IPS-NIHi11 (cell line): ENCODE measurements at places on chromosomes 7 and 10.

- DNase-seq: no peak
Observed at GRCh38 chr7:94045581-94045980, 41.4 kb upstream of the BET1 start.

DNA sequence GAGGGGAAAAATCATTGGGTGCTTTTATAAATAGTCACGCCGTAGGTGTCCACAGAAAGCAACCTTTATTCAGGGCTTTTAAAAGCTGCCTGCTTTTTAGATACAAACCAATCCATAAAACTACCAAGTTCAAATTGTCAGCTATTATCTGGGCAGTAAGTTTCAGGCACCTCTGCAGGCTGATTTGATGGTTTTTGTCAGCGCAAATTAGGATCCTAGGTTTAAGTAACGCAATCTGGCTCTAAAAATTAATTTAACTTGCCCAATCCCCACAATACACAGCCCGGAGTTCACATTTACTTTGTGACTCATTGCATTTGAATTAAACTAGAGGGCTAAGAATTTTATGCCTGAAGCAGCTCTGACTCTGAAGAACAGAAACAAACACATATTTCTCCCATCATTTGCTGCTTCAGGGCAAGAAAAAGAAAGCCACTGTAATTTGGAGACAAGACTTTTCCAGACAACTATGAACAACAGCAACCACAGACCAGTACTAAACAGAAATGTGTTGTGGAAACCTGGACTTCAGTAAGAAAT is 43.3 kb downstream of the NRP1 start:
- no peak for DNase-seq

GRCh38 chr7:94303695-94304094 is 91.0 kb upstream of the COL1A2 start:
- DNase-seq: peak; percentile 29

DNA sequence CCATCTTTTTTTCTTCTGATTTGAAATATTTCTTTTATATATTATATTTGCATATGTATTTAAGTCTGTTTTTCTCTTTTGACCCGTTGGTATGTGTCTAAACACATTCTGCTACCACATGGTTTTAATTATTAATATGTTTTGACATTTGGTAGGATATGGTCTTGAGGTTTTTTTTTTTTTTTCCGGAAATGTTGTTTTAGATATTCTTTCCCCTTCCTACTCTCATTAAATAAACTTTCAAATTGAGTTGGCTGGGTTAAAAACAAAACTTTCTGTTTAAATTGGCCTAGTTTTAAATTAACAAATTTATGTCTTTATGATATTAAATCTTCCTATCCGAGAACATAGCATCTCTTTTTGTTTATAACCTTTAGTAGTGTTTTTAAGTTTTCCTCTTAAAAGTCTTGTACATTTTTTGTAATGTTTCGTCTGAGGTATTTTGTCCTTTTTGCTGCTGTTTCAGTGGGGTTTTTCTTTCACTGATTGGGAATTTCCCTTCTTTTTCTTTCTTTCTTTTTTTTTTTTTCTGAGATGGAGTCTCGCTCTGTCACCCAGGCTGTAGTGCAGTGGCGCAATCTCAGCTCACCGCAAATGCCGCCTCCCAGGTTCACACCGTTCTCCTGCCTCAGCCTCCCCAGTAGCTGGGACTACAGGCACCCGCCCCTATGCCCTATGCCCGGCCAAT is 25.4 kb downstream of the STAM start:
- DNase-seq: no peak

- no peak for DNase-seq
Observed at GRCh38 chr7:69166979-69167516, 431.2 kb upstream of the AUTS2 start.

GRCh38 chr7:117619681-117620080 is 139.9 kb downstream of the CFTR start:
- no peak for DNase-seq

GRCh38 chr10:30645340-30645827 is 15.8 kb upstream of the LYZL2 start:
- peak; percentile 36 for DNase-seq

DNA sequence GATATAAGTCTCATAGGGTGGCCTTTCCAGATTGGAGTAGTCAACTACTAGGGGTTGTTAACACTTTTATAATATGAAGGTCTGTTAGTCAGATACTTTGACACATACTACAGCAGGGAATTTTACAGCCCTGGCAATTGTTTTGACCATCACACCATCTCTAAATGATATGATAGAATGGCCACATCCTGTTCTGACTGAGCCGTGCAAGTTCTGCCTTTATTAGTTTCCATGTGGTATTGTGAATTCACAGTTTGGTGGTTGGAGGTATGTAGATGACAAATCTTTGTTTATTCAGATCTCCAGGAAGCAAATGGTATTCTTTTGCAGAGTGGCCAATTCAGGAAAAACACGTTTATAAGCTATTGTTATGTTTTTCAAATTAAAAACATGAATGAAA is 83.0 kb downstream of the NRG3 start:
- no peak for DNase-seq

GRCh38 chr7:142523821-142524460 is 225.3 kb upstream of the PRSS1 start:
- no peak for DNase-seq

DNA sequence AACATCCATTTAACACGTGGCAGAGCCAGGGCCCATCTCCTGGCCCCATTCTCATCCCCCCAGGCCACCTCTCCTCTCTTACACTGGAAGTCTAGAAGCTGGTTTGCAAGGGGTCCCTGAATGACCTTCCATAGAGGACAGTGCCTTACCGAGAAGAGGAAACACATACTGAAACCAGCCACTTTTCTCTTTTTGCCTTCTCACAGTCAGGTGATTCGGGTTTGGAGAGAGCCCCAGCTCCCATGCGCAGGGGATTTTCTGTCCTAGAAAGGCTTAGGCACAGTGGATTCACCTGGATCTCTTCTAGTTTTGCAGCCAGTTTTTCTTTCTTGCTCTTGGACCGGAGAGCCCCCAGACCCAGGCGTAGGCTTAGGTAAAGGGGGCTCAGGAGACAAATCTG is 334.1 kb upstream of the C7orf33 start:
- no peak for DNase-seq

- DNase-seq: no peak
Observed at GRCh38 chr10:1661416-1661815, 75.9 kb downstream of the ADARB2 start.

GRCh38 chr10:84540022-84540616 is 211.7 kb downstream of the CCSER2 start:
- no peak for DNase-seq

DNA sequence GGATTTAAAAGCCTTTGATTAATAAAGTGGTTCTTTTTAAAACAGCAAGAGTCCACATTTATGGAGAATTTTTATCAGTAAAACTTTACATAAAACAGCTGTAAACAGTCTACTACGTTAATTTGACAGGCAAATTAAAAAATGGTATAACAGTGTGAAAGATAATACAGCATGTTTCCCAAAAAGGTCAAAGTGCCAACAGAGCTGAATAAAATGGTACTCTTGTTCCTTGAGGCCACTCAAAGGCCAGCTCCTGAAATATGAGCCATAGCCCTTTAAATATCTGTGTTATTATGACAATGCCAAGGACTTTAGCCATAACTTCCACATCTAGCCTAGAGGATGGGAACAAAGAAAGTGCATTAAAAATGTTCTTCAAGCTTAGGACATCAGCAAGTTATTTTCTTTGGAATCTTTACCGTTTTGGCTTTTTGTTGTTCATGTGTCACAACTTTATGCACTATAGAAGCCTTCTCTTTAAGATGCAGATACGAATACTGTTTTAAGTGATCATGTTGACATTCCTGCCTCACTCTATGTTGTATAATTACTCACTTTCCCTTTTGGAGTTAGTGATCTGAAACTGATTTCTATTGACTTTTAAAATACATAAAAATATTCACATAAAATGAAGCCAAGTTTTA is 165.6 kb downstream of the RNLS start:
- DNase-seq: no peak

DNA sequence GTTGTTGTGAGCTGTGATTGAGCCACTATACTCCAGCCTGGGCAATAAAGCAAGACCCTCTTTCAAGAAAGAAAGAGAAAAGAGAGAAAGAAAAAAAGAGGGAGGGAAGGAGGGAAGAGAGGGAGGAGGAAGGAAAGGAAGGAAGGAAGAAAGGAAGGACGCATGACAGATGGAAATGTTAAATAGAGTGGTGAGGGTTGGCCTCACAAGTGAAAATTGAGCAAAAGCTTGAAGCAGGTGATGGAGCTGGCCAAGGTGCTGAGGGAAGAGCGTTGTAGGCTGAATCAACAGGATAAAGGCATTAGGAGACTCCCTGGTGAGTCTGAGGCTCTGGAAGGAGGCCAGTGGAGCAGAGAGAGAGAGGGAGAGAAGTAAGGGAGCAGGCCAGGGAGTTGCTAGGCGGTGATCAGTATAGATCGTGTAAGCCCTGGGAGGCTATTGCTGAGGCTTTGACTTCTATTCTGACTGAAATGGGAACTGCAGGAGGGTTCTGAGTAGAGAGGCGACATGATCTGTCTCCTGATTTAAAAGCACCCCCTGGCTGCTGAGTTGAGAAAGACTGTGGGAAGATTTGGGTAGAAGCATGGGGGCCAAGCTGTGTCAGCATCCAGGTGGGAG is 26.5 kb upstream of the TMEM248 start:
- DNase-seq: peak; percentile 59

GRCh38 chr7:99469381-99470065 is 3.2 kb upstream of the ZNF789 start:
- DNase-seq: no peak

- no peak for DNase-seq
Observed at GRCh38 chr7:35754741-35755140, 46.1 kb upstream of the SEPTIN7 start.

DNA sequence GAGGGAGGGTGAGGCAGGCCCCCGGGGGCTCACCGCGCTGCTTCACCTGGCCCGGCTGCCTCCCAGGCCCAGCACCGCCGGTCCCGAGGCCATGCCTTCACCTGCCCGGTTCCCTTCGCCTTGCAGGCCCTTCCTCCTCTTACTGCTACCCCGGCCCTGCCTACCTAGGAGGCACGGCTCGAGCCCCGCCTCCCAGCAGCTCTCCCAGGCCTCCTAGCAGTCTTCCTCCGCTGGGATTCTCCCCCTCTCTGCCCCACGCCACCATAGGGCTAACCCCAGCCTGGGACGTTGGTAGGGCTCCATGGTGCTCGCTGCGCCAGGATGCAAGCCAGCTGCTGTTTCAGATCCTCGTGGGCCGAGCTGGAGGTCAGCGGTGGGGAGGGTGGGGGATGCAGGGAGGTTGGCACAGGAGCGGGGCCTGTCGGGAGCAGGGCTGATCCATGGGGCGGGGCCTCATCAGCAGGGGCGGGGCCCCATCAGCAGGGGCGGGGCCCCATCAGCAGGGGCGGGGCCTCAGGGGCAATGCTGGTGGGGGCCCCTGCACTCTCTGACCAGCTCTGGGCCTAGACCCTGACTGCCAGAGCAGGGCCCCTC is 63.3 kb downstream of the RASGEF1A start:
- DNase-seq: peak; percentile 85

DNA sequence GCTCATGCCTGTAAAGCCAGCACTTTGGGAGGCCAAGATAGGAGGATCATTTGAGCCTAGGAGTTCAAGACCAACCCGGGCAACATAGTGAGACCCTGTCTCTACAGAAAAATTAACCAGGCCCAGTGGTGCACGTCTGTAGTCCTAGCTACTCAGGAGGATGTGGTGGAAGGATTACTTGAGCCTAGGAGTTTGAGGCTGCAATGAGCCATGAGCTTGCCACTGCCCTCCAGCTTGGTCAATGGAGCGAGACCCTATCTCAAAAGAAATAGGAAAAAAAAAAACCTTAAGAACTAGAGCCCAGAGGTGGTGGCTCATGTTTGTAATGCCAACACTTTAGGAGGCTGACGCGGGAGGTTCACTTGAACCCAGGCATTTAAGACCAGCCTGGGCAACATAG is 2.2 kb downstream of the STRA8 start:
- no peak for DNase-seq

GRCh38 chr7:90709501-90710465 is 113.7 kb downstream of the CDK14 start:
- DNase-seq: no peak

GRCh38 chr10:86508217-86508616 is 13.4 kb downstream of the WAPL start:
- no peak for DNase-seq

DNA sequence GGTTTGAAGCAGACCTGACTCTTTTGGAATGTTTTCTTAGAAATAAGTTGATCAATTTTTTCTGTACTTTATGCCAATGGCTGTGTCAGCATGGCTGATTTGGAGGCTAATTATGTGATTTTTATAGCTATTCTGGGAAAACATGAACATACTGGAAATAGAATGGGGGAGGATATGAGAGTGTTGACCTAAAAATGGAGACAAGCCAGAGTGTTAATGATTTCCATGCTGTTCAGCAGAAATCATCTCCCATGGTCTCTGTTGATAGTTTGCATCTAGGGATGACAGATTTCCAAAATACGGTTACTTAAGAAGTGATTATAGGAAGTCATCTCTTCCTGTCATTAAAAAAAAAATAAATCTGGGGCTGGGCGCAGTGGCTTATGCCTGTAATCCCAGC is 32.7 kb upstream of the DMTF1 start:
- DNase-seq: no peak

- peak; percentile 85 for DNase-seq
Observed at GRCh38 chr10:110681023-110681681, 37.0 kb downstream of the RBM20 start.

GRCh38 chr7:63925626-63926460 is 72.8 kb upstream of the ZNF722 start:
- no peak for DNase-seq

DNA sequence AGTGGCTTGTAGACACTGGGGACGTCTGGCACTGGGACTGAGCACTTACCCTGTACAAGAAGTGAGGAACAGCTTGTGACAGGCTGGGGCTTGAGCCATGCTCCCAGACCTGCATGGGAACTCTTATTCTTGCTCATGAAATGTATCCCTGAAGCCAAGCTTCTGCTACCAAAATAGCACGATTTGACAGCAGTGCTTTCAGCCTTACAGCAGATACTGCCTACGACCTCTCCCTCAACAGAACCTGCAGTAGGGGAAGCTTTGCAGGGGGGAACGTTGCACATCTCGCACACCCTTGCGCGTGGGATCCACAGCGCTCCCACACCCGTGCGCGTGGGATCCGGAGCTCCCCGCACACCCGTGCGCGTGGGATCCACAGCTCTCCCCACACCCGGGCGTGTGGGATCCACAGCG is 88.0 kb downstream of the CREM start:
- DNase-seq: no peak

DNA sequence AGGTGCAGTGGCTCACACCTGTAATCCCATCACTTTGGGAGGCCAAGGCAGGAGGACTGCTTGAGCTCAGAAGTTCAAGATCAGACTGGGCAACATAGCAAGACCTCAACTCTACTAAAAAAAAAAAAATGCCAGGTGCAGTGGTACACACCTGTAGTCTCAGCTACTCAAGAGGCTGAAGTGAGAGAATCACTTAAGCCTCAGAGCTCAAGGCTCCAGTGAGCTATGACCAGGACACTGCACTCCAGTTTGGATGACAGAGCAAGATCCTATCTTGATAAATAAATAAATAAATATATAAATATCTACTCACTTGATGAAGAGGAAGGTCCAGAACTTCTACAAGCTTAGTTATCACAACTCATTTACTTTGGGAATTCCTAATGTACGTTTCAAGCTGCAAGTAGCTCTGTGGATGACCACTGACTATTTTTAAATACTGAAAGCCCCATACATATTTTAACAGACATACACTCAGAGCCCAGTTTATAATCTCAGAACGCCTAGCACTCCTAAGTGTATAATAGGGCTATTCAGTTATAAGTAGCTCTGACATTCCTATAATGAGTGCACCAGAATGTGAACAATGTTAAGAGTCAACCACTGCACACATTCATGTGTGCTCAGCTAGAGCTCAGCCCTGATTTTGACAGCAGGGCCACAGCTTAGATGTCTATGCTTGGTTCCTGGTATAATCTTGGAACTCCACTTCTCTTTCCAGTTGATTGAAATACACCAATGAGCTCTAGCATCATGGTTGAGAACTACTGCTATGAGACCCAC is 119.1 kb downstream of the CUBN start:
- DNase-seq: no peak
